ENCODE measurements at places on chromosomes 16 and 17.

GRCh38 chr17:81479175-81480071 lies 33.2 kb downstream of the ACTG1 start:
- no peak for DNase-seq

GRCh38 chr17:37833237-37833859 lies 88.5 kb upstream of the HNF1B start:
- DNase-seq, result no peak

- DNase-seq, result no peak
Measured at GRCh38 chr16:80691111-80691741, 113.2 kb downstream of the CDYL2 start.

- DNase-seq, result no peak
Measured at GRCh38 chr17:52827526-52827925, 669.0 kb upstream of the CA10 start.

DNA sequence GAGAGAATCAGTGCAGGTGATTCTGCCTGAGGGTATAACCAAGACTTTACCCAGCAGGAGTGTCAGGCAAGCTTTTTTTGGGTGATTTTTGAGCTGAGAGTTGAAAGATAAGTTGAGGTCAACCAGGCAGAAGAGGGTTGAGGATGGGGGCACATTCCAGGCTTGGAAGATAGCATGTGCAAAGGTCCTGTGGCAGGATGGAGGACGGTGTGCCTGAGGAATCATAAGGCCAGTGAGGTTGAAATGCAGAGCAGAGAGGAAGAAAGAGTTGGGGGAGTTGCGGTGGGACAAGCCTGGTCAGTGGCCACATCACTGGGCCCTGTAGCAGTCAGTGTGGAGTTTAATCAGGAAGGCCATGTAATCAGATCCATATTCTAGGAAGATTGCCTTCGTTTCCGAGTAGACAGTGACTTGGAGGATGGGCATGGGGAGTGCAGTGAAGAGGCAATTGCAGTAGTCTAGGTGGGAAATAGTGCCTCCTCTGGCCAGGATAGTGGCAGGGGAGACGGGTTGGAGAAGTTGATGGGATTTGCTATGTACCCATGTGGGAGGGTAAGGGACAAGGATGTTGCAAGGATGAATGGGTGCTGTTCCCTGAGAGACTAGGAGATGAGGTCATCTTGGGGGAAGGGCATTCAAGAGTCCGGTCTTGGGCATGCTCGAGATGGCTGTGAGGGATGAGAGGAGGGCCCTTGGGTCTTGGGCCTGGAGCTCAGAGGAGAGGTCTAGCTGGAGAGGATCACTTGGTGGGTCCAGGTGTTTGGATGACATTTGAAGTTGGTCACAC lies 3.9 kb downstream of the PLEKHG4 start:
- no peak for DNase-seq

- no peak for DNase-seq
Measured at GRCh38 chr16:80288616-80289015, 252.2 kb upstream of the DYNLRB2 start.

- DNase-seq, result no peak
Measured at GRCh38 chr16:79993629-79994209, 393.2 kb upstream of the MAF start.

DNA sequence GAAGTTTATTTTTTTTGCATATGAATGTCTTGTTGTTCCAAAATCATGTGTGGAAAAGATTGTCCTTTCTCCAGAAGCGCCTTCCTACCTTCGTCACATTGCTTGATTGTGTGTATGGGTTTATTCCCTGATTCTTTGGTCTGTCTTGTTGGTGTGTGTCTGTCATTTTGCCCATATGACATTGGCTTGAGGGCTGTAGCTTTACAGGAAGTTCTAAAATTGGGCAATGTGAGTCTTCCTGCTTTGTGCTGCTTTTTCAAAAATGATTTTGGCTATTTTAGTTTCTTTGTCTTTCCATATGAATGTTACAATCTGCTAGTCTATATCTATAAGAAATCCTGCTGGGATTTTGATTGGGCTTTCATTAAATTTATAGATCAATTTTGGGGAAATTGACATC lies 217.2 kb downstream of the SNX29 start:
- DNase-seq, result no peak

DNA sequence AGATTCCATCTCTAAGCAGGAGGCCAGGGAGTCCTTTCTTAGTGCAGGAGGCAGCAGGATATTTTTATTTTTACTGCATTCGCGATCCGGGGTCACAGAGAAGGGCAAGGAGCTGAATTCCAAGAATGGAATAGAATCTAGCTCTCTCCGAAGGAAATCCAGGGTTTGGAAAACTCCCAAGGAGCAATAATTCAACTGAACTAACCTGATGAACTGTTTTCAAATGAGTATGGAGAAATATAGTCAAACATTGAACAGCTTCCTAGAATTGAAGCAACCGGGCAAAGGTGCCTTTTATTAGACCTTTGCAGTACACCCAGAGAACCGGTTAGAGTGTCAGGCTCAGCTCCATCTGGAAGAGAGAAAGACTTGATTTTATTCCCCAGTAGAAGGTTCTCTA lies 120.7 kb upstream of the MAF start:
- peak; percentile 14 for DNase-seq

DNA sequence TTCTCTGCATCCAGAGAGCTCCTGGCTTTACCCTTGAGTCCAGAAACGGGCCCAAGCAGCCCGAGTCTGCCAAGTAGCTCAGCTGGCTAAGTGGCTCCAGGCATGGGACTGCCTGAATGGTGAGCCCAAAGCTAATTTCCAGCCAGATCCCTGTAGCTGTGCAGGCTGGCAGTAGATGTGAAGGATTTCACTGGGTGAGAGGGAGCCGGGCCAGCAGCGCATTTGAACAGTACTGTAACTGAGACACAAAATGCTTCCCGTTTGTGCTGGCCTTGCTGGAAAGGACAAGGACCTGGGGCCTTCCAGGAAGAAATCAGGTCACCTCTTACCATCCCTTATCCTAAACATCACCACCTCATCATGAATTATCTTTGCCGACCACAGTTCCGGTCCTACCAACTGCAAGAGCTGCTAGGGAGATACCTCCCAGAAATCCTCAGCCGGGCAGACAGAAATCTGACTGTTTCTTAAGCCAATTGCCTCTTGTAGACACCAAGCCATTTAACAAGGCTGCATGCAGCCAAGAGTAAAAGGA lies 3.7 kb downstream of the TIMP2 start:
- no peak for DNase-seq

DNA sequence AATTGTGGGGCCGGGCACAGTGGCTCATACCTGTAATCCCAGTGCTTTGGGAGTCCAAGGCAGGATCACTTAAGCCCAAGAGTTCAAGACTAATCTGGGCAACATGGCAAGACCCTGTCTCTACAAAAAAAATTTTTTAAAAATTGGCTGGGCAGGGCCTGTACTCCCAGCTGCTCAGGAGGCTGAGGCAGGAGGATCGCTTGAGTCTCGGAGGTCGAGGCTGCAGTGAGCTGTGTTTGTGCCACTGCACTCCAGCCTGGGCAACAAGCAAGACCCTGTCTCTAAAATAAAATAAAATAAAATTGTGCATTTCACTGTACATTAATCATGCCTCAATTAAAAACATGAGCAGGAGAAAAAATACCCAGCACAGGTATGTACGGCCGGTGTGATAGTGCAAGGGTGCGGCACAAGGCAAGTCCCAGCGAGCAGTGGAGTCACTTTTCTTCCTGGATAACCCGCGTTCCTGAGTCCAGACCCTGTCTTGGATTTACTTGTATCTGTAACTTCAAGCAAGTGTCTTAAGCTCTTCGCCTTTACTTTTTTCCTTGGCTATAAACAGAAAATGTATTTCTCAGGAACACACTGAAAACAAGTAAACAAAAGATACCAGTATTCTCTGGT lies 11.4 kb downstream of the ZDHHC7 start:
- no peak for DNase-seq

DNA sequence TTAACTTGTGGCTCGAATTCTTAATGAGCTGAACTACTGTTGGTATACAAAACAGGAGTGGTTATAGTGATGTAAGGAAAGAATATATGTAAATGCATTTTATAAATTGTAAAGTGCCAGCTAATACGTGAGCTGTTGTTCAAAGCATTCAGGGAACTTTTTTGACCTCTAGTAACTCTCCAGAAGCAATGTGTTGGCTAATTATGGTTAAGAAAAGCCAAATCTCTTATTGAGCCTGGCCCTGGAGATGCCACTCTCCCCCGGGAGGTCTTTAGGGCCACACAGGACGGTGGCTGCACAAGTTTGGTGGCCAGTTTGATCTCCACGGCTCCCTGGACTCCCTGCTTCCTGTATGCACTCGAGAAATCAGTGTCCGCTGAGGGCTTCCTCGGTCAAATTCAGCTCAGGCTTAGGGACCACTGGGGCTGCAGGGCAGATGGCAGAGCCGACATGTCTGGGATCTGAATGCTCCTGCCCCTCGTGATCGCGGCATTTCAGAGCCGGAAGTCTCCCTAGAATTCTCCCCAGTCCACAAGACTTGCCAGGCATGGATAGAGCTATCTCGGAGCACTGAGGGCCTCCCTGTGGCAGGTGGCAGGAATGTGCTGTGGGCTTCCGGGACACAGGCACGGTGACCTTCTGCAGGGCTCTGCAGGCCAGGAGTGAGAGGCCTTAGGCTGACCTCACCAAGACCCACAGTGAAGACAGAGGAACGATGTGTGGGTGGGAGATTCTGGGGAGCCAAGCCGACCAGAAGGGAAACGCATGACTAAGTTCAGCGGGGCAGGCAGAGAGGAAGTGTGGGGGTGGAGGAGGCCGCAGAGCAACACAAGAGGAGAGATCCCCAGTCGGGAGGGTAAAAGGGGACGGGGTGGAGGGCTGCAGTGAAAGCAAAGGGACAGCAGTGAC lies 18.6 kb upstream of the PITPNM3 start:
- DNase-seq, result no peak

- no peak for DNase-seq
Measured at GRCh38 chr17:73803964-73804435, 159.8 kb upstream of the SDK2 start.

DNA sequence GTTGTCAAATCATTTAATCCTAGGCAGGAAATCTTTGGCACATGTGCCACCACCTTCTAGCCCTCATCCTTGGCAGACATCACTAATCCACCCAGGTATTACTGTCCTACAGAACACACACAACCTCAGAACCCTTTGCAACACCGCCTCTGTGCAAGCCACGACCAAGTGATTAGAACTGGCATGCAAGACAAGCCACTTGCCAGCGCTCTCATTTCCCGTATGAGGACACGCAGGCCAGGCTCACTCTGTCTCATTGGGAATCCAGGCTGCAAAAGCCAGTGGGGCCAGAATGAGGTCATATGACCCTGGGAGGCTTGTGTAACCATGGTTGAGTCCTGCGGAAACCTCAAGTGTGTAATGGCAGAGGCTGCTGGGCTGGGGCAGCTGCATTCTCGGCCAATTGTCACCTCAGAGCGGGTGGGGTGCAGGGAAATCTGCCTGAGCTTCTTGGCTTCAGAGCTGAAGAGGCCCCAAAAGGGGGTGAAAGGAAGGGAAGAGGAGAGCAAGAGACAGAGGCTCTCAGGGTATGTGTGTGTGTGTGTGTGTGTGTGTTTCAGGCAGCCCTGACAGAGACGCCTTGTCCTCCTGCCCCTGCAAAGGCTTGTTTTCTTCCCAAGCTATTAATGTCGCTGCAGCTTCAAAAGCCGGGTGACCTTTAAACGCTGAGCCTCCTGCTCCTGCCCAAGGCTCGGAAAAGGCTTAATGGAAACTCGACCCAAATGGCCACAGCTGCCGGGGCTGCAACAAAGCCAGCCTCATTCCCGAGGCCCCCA lies 43.2 kb upstream of the MRPS23 start:
- peak; percentile 84 for DNase-seq

DNA sequence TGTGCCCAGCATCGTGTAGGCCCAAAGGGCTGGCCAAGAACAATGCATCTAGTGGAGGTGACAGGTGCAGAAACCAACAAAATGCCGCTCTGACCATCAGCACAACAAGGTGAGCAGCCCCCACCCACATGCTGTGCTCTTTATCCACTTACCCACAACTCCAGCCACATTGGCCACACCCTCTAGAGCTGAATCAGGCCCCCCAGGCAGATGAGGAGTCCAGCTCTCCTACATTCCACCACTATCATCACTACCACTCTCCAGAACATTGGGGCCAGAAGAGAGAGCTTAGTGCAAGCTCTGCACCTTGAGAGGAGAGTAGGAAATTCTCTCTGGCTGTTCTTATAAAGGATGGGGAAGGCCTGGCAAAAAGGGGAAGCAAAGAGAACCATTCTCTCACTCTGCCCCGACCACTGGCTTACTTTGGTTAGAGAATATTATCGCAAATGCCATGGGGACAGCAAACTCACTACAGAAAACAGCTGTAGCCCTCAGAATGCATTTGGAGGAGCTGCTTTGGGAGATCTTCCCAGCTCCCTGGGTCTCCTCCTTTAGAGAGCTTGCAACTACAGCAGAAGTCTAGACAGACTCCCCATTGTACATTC lies 75.0 kb downstream of the TMEM132E start:
- DNase-seq, result no peak

DNA sequence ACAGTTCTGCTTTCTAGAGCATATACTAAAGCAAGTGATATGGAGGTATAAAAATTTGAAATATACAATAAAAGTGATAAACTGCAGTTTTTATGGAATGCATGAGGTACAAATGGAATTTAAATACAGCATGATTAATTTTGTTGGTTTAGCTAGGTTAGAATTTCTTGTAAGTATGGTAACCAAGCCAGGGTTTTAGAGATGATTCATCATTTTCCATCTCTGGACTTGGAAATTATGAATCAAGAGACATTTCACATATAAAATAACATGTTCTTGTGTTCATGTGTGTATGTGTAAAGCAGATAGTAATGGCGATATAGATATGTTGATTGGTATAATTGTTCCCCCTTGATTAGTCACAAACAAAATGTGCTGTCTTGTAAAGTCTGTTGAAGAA lies 1219.8 kb downstream of the CDH8 start:
- DNase-seq, result no peak

DNA sequence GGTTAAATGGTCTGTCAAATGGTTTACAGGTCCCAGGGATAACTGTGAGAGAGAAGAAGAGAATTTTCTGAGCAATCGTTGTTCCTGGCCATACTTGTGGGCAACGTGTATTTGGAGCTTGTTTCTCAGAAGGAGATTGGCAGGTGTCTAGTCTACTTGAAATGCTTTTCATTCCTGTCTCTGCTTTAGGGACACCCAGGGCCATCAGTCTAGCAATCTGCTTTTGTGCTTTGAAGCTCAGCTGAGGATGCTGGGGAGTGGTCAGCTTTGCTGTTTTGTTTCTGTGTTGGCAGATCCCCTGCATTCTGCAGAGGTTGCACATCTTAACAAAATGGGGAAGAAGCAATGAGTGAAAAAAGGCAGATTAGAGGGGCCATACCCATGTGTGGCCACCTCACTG lies 193.7 kb downstream of the SHISA9 start:
- no peak for DNase-seq

- DNase-seq, result peak; percentile 16
Measured at GRCh38 chr17:19482576-19482975, 51.1 kb upstream of the SLC47A1 start.

GRCh38 chr16:49458656-49459445 lies 85.2 kb downstream of the C16orf78 start:
- no peak for DNase-seq

DNA sequence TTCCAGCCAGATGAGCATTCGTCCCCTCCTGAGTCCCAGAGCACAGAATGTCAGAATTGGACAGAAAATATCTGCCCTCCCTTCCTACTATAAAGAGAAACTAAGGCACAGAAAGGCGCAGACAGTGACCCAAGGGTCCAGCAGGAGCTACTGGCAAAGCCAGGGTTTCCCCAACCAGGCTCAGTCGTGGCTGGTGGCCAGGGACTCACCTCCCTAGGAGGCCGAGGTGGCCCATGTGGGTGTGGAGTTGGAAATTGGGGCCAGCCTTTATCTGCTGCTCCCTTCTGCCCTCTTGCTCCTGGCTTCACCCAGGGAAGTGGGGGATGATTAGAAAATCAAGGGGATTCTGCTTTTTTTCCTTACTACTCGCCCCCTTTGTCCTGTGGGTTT lies 1.1 kb downstream of the DRC7 start:
- no peak for DNase-seq

- no peak for DNase-seq
Measured at GRCh38 chr16:12458591-12459358, 344.9 kb downstream of the CPPED1 start.

Data from fibroblast of skin of left quadriceps (primary cell).